ENCODE measurements at places on chromosomes 6 and 20.

DNA sequence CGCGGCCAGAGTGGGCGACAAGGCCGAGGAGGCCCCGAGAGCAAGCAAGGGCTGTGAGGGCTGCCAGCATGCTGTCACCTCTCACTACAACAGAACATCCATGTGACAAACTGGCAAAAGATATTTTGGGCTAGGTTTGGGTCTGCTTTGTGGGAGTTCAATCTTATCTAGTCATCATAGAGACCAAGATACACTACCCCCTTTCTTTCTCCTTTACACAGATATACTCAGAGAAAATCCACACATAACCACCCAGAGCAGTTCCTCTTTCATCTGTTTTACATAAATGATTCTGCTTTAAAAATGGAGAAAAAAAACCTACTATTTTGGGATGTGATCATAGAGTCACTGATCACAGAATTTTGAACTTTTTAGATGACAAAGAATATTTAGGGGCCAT is 16.8 kb downstream of the SOX4 start:
- DNase-seq: no peak

DNA sequence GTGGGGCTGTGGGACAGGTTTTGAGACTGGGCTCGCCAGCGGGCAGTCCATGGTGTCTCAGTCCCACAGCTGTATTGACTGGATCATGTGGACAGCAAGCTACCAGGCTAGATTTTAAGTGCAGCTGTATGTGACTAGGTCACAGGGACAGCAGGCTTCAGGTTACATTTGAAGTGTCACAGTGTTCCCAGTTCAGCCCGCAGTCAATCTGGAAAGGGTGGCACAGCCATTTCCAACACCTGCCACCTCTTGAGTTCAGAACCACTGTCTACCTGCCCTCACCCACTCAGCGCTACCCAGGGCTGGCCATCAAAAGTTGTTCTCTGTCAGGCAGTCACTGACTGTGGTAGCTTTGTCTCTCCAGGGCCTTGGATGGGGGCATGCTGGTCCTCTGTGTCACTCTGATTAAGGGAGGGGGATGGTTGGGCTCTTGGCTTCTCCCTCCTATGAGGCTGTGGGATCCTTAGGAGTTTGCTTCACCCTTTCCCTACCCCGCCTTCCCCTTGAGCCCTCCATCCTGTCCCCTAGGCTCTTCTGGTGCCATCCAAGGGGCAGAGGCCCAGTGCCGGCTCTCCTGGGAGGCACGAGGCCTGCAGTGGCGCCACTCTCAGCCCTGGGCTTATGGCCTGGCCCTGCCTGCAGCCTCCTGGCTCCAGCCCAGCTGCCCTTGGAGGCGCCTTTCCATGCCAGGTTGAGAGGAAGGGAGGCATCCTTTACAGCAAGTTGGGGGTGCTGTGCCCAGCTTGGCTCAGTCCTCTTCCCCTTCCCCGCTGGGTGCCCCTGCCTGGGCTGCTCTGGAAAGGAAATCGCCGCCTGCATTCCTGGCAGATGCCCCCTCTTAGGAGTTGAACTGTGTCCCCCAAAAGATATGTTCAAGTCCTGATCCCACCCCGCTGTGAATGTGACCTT is 44.9 kb downstream of the PNLDC1 start:
- DNase-seq: no peak

GRCh38 chr20:31569163-31570020 is 35.7 kb upstream of the ID1 start:
- DNase-seq: peak; percentile 74

GRCh38 chr6:81228912-81229555 is 523.4 kb downstream of the TENT5A start:
- DNase-seq: no peak

- peak; percentile 87 for DNase-seq
These were observed 59.0 kb upstream of the EEF1A1 start for GRCh38 chr6:73579851-73580246.

Data from Daoy (cell line).